ENCODE measurements at places on chromosomes 7 and 10. TPM values are rescaled to one million over a fixed set of nuclear protein-coding genes. Genes with fewer than 3 reads are reported as not detected.

TMEM139 gene
- not detected for total RNA-seq

HOXA9 gene
- total RNA-seq: 7.4 TPM

GRCh38 chr10:124354411-124355382 is 64.0 kb downstream of the OAT start:
- DNase-seq: peak; percentile 90

- DNase-seq: no peak
Observed at GRCh38 chr10:86013568-86013967, 353.0 kb downstream of the GRID1 start.

DNA sequence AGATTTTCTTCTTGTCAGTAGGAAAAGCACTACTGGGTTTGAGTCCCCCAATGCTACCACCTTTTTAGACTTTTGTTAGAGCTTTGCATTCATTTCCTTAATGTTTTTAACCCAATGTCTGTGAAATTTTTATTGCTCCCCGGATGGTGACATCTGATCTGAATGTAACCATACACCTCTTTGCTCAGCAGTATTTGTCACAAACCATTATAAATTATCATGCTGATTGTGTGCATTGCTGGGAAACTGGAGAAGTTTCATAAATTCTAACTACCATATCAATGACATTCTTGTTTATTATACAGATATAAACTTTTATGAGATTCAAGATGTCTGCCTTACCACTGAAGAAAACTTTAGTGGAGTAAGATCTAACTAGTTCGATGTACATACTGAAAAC is 8.5 kb downstream of the NRP1 start:
- no peak for DNase-seq

DNA sequence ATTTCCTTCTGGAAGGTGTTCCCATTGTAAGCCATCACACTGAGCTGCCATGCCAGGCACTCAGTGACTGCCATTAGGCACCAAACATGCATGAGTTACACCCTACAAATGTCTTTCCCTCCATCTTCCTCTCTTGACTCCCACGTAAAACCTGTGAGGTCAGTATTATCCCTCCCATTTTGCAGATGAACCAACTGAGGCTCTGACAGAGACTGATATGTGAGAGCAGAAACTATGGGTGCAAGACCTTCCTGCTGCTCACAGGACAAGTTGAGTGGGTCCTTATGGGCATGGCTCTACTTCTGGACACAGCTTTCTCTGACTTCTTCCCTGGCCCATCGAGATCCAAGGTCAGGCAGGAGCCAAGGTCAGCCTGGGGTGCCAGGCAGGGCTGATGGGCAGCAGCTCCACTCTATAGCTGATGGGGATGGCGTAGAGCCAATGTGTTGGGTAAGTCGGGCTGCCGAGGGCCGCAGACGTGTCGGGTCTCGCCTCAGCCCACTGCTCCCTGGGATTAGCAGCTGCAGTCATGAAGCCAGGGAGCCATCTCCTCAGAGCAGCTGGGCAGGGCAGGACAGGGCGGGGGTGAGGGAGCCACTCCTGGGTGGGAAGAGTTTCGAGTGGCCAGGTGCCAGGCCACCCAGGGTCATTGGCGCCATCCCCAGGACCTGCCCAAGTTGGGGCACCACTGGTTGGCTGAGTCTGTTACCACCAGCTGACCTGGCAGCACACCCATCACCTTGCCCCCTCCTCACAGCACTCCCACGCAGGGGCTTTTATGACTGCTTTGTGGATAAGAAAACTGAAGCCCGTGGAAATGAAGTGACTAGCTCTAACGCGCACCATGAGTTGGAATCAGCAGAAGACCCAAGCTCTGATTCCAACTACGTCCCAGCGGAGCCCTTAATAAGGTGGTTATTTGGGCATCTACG is 117.8 kb upstream of the ZMIZ1 start:
- no peak for DNase-seq

GRCh38 chr7:102061354-102061945 is 225.2 kb upstream of the SH2B2 start:
- DNase-seq: peak; percentile 44

- no peak for DNase-seq
Observed at GRCh38 chr10:53022611-53023088, 250.1 kb upstream of the MBL2 start.

GRCh38 chr10:112839928-112840654 is 110.0 kb upstream of the TCF7L2 start:
- no peak for DNase-seq

- no peak for DNase-seq
Observed at GRCh38 chr10:12067336-12067735, 1.4 kb upstream of the DHTKD1 start.

- no peak for DNase-seq
Observed at GRCh38 chr7:32335107-32335506, 155.1 kb downstream of the LSM5 start.

DNA sequence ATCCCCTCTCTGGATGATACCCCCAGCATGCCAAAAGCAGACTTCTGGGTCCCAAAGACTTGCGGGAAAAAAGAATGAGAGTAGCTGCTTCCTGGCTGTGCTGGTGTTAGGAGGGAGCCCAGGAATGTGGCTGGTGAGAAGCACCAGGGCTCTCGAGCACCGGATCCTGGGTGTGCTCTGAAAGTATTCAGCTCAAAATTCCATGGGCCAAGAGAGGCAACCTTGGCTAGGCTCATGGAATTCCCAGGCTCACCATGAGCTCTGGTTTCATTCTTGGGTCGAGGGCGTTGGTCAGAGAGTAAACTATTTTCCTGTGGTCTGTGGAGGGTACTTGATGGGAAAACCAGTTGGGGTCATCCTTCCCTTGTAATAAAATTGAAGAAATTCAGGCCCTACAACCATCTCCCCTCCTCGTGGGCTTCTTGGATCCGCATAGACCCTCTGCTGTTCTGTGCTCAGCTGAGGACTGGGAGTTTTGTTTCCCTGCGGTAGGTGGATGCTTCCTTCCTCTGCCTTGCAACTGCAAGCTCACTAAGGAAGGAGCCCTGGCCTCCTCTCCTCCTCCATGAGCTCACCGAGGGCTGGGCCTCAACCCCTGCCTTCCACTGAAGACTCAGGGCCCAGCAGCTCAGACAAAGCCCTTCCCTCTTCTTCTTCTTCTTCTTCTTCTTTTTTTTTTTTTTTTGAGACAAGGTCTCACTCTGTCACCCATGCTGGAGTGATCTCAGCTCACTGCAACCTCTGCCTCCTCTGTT is 34.5 kb upstream of the AQP1 start:
- no peak for DNase-seq

DNA sequence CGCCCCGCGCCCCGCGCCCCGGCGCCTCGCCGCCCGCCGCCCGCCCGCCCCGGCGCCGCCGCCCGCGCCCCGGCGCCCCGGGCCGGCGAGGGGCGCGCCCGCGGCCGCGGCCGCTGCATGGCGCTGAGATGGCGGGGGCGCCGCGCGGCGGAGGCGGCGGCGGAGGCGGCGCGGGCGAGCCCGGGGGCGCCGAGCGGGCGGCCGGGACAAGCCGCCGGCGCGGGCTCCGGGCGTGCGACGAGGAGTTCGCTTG is 174 bp downstream of the ADCY1 start:
- no peak for DNase-seq
